ENCODE measurements at places on chromosomes 1 and 21.

DNA sequence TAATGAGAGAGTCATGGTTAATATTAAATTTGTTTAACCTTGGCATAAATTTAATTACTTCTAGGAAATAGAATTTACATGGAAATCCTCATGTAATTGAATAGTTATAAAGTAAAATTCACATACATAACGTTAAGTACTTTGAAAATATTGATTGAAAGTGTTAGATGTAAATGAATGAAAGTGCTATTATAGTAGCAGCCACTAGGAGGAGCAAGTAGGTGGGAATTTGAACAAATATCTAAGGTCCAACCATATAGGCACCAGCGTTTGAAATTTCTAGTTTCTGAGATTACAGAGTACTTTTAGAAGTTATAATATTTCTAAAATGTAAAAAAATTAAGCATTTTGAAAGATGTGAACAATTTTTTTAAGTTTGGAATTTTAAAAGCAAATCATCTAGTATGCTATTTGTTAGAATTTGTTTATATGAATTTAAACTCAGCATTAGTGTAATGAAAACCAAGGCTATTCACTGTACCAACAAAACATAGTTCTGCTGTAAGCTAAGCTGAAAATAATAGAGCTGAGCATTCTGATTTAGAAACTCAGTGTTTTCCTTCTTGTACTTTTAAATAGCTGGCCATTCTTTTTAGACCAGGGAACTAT lies 3.3 kb downstream of the B3GALT2 start:
- DNase-seq = peak; percentile 67

DNA sequence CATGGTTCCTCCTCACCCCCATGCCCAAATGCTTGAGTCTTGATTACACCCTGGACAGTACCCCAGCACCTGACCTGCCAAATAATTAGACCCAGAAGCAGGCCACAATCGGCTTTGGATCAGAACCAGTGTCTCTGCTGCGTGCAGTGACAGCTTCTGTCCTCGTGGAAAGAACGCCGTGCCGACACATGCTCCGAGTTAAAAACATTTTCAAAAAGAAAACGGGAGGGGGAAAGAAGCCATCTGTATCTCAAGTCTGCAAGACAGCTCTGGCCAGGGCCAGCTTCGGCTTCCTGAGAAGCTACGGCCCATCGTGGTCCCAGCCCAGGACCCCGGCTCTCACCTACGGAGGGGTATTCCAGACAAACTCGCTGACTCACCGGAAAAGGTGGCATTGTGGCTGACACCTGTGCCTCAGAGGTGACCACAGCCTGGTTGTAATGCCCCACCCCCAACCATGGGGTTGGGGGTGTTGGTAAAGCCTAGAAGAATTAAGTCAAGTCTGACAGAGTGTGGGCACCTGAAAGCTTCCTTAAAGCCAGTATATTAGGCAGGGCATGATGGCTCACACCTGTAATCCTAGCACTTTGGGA lies 25.8 kb downstream of the SSBP3 start:
- DNase-seq = peak; percentile 36

- no peak for DNase-seq
Measured at GRCh38 chr1:74534241-74534640, 21.8 kb upstream of the LRRC53 start.

DNA sequence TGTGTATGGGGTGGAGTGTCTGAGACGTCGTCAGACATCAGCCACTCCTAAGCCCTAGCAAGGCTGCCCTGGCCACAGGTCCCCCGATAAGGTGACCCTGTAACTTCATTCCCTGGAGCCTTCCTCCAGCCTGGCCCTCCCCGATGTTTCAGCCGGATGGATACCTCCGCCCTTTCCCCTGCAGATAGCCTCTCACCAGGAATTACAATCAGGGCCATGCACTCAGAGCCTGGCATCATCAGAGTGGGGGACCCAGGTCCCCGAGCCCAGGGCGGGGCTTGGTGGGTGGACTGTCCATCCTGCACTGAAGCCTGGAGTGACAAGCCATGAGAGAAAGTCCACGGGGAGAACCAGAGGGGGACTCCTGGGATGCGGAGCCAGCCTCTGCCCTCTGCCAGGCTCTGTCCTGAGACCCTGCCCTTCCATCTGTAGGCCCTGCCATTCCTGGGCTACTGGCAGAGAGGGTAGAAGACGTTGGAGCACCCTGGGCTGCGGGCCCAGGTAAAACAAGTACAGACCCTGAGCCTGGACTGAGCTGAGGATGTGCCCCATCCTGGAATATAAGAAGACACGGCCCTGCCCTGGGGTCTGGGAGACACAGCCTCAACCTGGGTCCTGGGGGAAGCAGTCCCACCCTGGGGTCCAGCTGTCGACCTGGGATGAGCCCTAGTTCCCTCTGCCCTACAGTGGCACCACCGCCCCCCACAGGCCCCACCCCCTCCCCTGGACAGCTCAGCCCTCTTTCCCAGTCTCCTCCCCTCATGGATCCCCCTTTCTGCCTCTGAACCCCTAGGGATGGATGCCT lies 16.8 kb upstream of the ARF1 start:
- no peak for DNase-seq

- no peak for DNase-seq
Measured at GRCh38 chr21:46079352-46080170, 18.4 kb upstream of the COL6A2 start.

GRCh38 chr1:167474191-167474641 lies 44.1 kb downstream of the CD247 start:
- DNase-seq = no peak

GRCh38 chr1:234668577-234668955 lies 58.6 kb upstream of the IRF2BP2 start:
- no peak for DNase-seq

DNA sequence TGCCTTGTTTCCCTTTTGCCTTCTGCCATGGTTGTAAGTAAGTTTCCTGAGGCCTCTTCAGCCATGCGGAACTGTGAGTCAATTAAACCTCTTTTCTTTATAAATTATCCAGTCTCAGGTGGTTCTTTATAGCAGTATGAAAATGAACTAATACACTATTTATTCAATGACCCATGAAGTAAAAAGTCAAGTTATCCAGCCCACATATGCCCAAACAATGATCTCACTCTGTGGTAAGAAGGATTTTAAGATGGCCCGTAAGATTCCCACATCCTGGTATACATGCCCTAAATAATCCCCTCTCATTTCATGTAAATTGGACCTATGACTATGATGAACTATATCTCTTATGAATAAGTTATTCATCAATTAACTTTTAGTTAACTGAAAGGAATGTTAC lies 1008.3 kb upstream of the B3GALT2 start:
- DNase-seq = no peak

DNA sequence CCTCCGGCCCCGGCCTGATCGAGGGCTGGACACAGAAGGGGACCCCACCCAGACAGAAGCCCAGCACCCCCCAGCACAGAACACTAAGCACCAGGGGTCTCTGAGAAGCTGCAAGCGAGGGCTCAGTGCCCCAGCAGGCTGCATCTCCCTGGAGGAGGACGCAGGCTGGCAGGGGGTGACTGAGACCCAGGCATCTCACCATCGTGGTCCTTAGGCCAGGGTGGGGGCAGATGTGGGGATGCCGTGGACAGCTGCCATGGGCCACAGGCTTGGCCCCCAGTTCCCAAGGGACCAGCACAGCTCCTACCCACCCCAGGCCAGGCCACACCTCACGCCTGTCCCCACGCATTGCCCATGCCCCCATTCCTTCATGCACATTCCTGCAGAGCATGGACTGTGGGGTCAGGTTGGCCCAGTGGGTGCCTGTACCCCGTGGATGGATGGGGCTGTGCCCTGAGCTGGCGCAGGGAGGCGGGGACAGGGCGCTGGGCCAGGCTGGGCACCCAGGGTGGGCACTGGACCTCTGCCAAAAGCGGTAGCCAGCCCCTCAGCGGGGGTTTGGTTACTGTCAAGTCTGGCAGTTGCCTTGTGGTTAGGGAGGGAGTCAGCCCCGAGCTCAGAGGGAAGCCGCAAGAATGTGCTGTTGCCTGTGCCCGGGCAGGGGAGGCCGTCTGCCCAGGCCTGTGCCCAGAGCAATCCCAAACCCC lies 61.5 kb downstream of the ARHGEF16 start:
- DNase-seq = no peak

GRCh38 chr1:163427279-163427678 lies 105.5 kb downstream of the NUF2 start:
- DNase-seq = no peak

- DNase-seq = no peak
Measured at GRCh38 chr1:79738101-79738500, 731.6 kb upstream of the ADGRL4 start.

GRCh38 chr1:66374148-66374547 lies 159.8 kb upstream of the SGIP1 start:
- DNase-seq = no peak

GRCh38 chr1:197139169-197139568 lies 7.3 kb downstream of the ASPM start:
- no peak for DNase-seq

GRCh38 chr1:76021846-76022245 lies 52.7 kb upstream of the ST6GALNAC3 start:
- no peak for DNase-seq

DNA sequence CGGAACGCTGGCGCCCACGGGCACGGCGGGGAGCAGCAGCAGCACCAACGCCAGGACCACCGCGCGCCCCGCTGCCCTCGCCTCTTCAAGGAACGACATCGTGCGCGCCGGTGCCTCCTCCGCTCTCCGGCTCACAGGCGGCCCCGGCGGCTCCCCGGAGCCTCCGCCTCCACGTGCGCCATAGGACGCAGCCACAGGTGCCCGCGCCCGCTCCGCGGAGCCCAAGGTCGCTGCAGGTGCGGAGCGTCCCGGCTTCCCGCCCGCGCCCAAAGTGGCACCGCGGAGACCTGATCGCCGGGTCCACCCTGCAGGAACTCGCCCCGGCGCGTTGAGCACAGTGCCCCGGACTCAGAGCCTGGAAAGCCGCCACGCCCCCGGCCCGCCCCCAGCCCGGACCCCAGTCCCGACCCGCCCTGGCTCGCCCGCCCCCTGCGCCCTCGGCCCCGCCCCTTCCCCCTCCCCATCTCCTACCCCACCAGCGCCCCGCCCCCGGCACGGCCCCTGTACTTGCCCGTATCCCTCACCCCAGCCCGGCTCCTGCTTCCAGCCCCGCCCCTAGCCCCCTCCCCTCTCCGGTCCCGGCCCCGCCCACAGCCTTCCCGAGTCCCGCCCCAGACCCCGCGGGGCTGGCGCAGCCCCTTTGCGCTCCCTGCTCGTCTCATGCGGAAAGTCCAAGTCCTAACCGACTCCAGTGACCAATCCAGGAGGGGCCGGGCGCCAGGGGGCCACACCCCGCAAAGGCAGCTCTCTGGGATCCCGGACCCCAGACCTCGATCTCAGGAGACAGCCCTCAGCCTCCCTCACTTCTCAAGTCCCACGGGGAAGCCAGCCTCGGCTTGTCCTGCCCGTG lies at the start of gene MEGF6:
Gene MEGF6 (minus strand): TSS at position 339 of the 850 bp plus-strand sequence. CDS start 240 bp downstream, at position 99.
- peak; percentile 59 for DNase-seq

GRCh38 chr1:151007853-151008243 lies 401 bp upstream of the PRUNE1 start:
- no peak for DNase-seq

GRCh38 chr21:27060190-27060589 lies 93.3 kb upstream of the ADAMTS5 start:
- DNase-seq = no peak

DNA sequence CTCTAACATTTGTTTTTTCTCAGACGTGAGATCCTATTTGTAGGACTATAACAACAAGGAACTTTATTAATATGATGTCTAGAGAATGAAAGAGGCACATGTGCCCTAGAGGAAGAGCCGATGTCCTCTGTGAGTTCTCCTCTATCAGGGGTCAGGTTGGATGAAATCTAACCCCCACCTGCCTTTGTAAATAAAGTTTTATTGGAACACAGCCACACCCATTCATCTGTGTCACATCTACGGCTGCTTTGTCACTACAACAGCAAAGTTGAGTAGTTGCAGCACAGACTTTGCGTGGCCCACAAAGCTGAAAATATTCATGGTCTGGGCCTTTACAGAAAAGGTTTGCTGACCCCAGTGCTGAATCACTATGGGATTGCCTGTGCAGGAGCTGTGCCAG lies 571 bp upstream of the CAPN9 start:
- DNase-seq = no peak

- peak; percentile 39 for DNase-seq
Measured at GRCh38 chr1:234154320-234155251, 218.7 kb upstream of the COA6 start.

- no peak for DNase-seq
Measured at GRCh38 chr1:156760092-156760795, 7.1 kb upstream of the PRCC start.

GRCh38 chr1:4366091-4366490 lies 288.3 kb upstream of the AJAP1 start:
- DNase-seq = no peak

- DNase-seq = no peak
Measured at GRCh38 chr21:27572696-27573095, 605.8 kb upstream of the ADAMTS5 start.

GRCh38 chr1:150479370-150479769 lies 7.8 kb upstream of the TARS2 start:
- no peak for DNase-seq

- no peak for DNase-seq
Measured at GRCh38 chr21:31566064-31566463, 93.4 kb upstream of the SOD1 start.

DNA sequence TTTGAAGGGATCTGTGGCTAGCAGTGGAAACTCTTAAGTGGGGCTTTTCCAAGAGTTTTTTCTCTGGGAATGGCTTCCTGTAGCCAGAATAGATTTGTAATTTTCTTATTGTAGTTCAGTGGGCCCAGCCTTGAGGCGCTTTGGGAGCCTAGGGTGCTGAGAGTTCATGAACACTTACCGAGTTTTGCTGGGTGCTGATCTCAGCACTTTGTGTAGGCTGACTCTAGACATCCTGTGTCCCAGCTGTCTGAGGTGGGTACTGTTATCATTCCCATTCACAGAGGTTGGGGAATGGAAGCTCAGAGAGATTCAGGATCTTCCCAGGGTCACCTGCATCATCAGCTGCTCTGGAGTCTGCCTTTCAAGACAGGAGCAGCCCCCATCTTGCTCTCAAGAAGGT lies 7.0 kb downstream of the PPFIA4 start:
- DNase-seq = no peak

- no peak for DNase-seq
Measured at GRCh38 chr1:97820470-97821188, 100.2 kb downstream of the DPYD start.

GRCh38 chr1:15290382-15290781 lies 43.4 kb downstream of the FHAD1 start:
- no peak for DNase-seq

- DNase-seq = no peak
Measured at GRCh38 chr1:160722726-160723125, 11.1 kb upstream of the CD48 start.

DNA sequence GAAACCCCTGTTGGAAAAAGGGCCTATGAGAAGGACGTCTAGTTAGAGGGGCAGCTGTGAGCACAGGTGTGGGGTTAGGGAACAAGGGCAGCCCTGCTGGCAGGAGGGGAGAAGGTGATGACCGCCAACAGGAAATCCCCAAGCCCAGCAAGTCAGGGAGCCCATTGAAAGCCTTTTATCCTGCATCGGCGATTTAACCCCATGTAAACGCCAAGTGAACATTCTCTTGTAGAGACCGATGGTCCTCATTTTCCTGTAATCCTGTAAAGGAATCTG lies 1.1 kb upstream of the BSND start:
- DNase-seq = no peak

- DNase-seq = no peak
Measured at GRCh38 chr1:9073143-9073542, 3.7 kb upstream of the SLC2A5 start.

GRCh38 chr21:34675871-34676270 lies 7.1 kb downstream of the CLIC6 start:
- no peak for DNase-seq

- peak; percentile 64 for DNase-seq
Measured at GRCh38 chr1:231603598-231604275, 22.9 kb upstream of the DISC1 start.
